ENCODE measurements at places on chromosomes 7 and 10.

DNA sequence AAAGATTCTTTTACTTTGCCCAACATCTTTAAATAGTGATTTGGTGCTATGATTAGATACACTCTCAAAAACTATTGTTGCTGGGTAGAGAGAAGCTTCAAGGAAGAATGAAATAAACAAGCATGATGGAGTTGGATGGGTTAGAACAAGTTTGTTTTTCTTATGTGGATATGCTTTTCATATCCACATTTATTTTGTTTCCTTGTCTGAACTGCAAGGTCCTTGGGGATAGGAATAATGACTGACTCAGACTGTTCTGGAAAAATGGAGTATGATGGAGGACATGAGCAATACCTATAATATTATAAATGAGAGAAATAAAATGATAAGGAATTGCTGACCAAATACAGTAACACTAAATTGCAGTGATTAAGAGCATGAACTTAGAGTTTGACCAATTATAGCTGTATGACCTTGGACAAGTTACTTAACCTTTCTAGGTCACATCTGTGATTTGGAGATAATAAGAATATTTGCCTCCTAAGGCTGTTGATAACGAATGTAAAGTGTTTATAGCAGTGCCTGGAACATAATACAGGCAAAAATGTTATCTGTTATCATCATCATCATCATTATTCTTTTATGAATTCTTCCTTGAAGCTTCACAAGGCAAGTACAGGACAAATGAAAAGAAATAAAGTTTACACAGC, 847.5 kb downstream of the LRMDA start:
- no peak for DNase-seq

GRCh38 chr7:16061011-16061410, 360.3 kb downstream of the CRPPA start:
- no peak for DNase-seq

DNA sequence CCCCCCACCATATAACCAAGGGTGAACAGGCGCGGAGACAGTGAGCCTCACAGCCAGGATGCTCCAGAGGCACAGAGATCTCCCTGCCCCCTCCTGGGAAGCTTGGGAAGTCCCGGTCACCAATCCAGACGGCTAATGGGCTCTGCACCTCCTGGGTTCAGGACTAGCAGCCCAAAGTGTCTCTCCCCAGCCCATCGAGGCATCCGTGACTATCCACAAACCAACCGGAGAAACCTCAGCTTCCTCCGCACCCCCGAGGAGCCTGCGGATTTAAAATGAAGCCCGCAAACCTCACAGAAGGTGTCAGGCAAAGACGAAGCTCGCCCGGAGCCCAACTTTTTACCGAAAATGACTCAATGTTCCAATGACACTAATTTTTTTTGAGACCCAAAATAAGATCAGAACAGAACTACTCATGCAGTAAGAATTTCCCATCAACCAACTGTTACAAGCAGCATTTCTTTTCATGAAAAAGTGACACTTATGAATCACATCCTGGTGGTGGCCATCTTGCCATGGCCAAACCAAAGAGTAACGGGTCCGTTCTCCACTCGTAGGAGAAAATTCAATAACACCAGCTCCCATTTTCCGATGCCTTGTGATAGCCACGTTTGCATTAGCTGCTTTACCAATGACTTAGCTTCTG, 6.0 kb downstream of the PDGFA start:
- peak; percentile 65 for DNase-seq

- DNase-seq: no peak
These were observed 14.3 kb downstream of the PTPRE start for GRCh38 chr10:127921075-127921752.

DNA sequence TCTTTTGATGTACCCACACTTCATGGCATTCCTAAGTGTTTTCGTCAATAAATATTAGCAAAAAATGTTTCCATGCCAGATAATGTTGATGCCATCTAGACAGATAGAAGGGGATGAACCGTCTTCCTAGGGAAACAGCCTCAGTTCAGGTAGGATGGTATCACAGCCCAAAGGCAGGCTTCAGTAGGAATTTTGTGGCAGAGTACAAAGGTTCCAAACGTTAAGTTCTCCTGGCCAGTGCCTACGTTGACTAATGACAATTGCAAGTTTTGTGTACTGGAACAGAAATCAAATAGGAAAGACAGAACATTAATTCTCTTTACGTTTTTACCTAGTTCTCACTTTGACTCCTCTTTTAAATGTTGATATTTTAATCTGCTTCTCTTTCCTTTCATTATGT, 75.0 kb downstream of the ZMYND11 start:
- DNase-seq: no peak

- no peak for DNase-seq
These were observed 74.3 kb downstream of the GFRA1 start for GRCh38 chr10:116198676-116199035.

DNA sequence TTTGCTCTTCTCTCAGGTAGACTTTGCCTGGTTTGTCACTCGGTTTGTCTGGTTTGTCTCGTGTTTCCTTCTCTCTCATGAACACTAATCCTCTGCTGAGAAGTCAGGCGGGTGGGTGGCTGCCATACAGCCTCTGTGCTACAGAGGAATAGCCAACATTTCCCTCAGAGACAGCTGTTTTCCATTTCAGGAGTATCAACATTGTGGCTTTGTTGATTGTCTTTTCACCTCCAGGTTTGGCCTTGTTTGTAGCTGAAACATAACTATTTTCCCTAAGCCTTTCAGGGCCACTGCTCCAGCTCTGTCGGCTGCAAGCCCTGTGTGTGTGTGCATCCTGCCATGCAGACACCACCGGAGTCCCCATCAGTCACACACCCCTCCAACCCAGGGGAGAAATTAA, 122.8 kb downstream of the BAMBI start:
- DNase-seq: no peak

- peak; percentile 45 for DNase-seq
These were observed 932 bp downstream of the ESYT2 start for GRCh38 chr7:158828133-158829020.

- DNase-seq: no peak
These were observed 18.7 kb downstream of the CNPY1 start for GRCh38 chr7:155527664-155528063.

- no peak for DNase-seq
These were observed 20.4 kb upstream of the BLOC1S2 start for GRCh38 chr10:100306861-100307260.

DNA sequence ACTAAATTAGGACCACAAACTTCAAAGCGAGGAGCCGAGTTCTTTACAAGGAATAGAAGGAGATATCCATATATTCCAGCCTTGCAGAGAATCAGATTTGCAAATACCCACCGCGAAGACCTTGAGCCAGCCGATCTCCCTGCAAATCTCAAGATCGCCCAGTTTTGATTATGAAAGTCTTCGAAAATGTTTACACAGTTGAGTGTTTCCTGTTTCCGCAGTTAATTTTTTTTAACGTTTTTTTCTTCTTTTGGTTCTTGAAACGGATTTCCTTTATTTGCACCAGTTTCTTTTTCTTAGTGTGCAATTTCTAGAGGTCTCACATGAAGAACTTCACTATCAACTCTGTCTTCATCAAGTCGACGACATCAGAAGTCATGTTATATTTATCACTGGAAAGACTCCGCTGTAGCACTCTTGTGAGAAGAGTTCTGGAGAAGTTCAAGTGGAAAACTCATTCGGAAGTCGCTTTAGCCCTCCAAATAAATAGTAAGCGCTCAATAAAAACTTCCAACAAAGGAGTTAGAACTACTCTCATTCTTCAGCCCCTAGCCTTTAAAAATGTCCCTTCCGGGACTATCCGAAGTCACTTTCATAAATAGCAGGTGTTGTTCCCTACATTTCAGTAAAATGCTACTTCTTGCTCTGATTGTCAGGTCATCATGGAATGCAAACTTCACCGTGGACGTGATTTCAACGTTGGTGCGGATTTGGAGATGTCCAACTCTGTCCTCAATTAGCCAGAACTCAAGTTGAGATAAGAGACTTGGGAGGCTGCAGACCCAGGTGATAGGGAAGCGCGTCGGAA, 11.9 kb upstream of the SPAG6 start:
- DNase-seq: no peak

GRCh38 chr10:124587811-124588211, 126.2 kb downstream of the LHPP start:
- no peak for DNase-seq

Data from M059J (cell line).